ENCODE measurements at places on chromosomes 3 and 15.
A peak's percentile ranks its signal among the peaks of the same experiment; 100 is the strongest.

- no peak for DNase-seq
- no peaks in the 10 kb centered on the region for H3K4me1 ChIP-seq
- no peak overlapping the region for H3K4me3 ChIP-seq
- no peaks in the 10 kb centered on the region for H3K27me3 ChIP-seq
Measured at GRCh38 chr3:159726231-159726964, 262.2 kb upstream of the IL12A start.

- H3K4me1 ChIP-seq, result peaks cover 25% of the 10 kb centered on the region
- peaks cover 5% of the 10 kb centered on the region for H3K36me3 ChIP-seq
- H3K27ac ChIP-seq, result peak overlapping the region; percentile 81
- H3K4me3 ChIP-seq, result peak overlapping the region; percentile 84
- H3K27me3 ChIP-seq, result no peaks in the 10 kb centered on the region
- no peak for DNase-seq
Measured at GRCh38 chr15:67520321-67521028, 456 bp upstream of the C15orf61 start.

DNA sequence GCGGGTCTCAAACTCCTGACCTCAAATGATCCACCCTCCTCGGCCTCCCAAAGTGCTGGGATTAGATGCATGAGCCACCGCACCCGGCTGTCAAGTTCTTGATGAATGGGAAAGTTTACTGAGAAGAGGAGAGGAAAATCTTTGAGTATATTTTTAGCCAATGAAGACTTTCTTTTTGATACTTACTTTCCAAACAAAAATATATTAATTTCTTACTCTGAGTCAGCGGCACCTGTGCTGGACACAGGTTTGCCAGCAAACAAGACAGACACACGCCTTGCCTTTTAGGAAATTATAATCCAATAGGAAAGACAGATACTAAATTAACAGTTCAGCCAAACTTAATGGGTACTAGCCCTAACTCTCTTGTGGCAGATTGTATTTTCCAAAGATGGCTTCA is 166.6 kb downstream of the SHQ1 start:
- no peak for DNase-seq
- peaks cover 28% of the 10 kb centered on the region for H3K4me1 ChIP-seq
- H3K36me3 ChIP-seq, result no peaks in the 10 kb centered on the region
- peaks cover 4% of the 10 kb centered on the region for H3K27me3 ChIP-seq

DNA sequence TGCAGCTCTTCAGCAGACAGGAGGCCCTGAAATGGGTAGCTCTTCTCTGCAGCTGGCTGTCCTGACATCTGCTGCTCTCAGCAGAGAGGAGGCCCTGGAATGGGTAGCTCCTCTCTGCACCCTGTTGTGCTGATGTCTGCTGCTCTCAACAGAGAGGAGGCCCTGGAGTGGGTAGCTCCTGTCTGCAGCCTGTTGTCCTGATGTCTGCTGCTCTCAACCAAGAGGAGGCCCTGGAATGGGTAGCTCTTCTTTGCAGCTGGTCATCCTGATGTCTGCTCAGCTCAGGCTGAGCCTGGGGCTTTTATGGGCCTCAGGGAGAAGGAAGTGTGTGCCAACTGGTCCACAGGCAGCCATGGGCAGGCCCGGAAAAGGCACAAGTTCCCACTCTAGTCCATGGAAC is 66.6 kb downstream of the PIK3CB start:
- no peak overlapping the region for H3K4me3 ChIP-seq
- H3K36me3 ChIP-seq, result peaks cover 6% of the 10 kb centered on the region
- no peaks in the 10 kb centered on the region for H3K27me3 ChIP-seq
- H3K4me1 ChIP-seq, result peaks cover 7% of the 10 kb centered on the region

DNA sequence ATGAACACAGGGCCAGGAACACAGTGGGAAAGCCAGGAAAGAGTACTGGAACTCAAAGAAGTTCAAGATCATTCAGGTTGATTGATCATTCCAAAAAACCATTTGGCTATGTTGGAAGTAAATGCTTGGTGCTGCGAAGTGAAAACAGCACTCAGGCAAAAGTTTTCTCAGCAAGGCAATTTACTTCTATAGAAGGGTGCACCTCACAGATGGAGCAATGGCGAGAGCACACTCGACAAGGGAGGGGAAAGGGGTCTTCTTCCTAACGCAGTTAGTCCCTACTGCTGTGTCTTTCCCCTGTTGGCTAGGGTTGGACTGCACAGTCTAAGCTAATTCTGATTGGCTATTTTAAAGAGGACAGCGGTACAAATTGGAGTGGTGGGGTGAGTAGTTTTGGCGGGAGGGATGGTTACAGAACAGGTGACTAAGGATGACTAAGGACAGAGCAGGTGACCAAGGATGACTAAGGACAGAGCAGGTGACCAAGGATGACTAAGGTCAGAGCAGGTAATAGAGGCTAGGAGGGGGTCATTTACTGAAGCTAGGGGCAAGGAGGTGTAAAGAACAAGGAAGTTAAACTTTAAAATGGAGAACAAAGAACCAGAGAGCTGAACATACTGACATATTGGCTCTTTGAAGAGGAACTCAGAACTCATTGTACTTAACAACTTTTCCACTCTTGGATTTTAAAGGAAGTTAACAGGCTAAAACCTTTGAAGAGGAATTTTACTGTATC is 43.3 kb downstream of the HOMER2 start:
- peaks cover 28% of the 10 kb centered on the region for H3K27me3 ChIP-seq
- H3K4me1 ChIP-seq, result peaks cover 7% of the 10 kb centered on the region
- H3K4me3 ChIP-seq, result no peak overlapping the region
- H3K36me3 ChIP-seq, result no peaks in the 10 kb centered on the region
- DNase-seq, result no peak

- no peaks in the 10 kb centered on the region for H3K36me3 ChIP-seq
- no peak overlapping the region for H3K4me3 ChIP-seq
- DNase-seq, result no peak
Measured at GRCh38 chr15:66729331-66729951, 27.4 kb downstream of the SMAD6 start.

DNA sequence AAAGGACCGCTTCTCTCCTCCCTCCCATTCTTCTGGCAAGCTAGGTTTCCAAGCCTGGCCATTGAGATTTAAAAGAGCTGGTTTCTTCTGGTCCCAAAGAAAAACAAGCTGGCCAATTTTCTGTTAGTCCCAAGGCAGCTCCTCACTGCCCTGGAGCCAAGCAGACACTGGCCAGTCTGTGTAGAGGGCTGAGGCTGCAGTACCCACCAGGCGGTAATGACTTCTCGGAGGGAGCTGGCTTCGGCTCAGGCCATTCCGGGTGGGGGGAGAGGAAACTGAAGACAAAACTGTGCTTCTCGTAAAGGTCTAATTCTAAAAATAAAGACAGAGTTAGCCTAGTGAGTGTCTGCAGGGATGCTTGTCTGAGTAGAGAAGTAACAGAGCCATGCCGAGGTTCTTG is 78.5 kb upstream of the SMAD3 start:
- no peak overlapping the region for H3K27ac ChIP-seq
- DNase-seq, result no peak
- H3K4me1 ChIP-seq, result no peaks in the 10 kb centered on the region
- peaks cover 20% of the 10 kb centered on the region for H3K27me3 ChIP-seq

GRCh38 chr3:28915741-28916500 is 364.9 kb upstream of the RBMS3 start:
- no peak overlapping the region for H3K4me3 ChIP-seq
- H3K4me1 ChIP-seq, result peaks cover 31% of the 10 kb centered on the region
- DNase-seq, result no peak
- no peak overlapping the region for H3K27ac ChIP-seq

DNA sequence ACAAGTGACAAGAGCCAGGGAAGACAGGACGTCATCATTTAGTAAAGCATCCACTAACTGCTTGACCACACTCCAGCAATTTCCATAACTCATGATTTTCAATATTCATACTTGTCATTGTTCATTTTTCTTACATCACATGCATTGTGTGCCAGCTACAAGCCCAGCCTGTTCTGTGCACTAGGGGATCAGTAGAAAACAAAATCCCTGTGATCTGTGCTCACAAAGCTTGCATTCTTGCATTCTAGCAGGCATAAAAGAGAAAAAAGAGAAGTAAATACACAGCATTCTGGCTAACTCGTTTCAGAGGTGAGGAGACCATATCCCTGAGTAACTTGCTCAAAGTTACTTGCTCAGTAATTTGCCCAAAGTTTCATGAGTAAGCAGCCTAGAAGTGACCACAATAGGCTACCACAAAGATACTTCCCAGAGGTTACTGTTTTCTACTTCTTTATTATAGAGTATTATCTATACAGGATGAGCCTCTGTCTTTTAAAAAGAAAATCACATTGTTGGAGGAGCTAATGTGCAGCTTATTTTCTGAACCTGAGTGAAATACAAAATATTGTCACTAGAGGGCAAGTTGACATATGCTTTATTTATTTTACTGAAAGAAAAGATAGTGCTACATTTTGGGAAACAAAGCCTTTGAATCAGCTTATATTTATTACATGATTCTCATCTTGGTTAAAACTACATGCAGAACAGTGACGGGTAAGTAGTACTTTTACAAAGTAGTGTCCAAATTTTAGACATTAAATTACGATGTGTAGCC is 701.4 kb upstream of the LMCD1 start:
- DNase-seq, result no peak
- H3K27ac ChIP-seq, result no peak overlapping the region
- no peaks in the 10 kb centered on the region for H3K36me3 ChIP-seq
- H3K27me3 ChIP-seq, result no peaks in the 10 kb centered on the region
- H3K4me3 ChIP-seq, result no peak overlapping the region

DNA sequence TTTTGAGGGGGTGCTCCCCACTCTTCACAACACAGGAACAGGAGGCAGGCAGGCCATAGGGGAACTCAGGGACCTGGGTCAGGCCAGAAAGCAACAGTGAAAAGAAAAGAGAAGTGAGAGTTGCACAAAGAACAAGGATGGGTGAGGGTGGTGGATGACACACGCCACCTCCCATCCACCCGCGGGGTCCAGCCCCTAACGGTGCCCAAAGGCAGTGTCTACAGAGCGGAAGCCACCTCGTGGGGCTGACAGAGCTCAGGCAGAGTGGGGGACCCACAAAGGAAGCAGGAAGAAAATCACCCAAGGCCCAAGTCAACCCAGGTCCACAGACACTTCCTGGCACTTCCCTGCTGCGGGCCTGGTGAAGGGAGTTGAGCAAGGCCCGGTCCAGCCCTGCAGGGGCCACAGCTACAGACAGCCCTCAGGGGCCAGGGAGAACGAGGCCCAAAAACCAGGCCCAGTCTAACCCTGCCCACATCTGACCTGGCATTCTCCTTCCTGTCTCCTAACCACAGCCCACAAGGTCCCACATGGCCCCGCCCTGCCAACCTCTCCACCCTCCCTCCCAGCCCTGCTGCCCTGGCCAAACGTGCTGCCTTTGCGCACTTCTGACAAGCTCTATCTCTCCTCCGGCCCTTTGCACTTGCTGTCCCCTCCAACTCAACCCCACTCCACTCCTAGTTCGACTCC is 5.9 kb downstream of the NUP210 start:
- DNase-seq, result peak; percentile 57
- H3K4me1 ChIP-seq, result peaks cover 59% of the 10 kb centered on the region
- H3K4me3 ChIP-seq, result peak overlapping the region; percentile 71
- H3K36me3 ChIP-seq, result peaks cover 29% of the 10 kb centered on the region
- no peaks in the 10 kb centered on the region for H3K27me3 ChIP-seq

DNA sequence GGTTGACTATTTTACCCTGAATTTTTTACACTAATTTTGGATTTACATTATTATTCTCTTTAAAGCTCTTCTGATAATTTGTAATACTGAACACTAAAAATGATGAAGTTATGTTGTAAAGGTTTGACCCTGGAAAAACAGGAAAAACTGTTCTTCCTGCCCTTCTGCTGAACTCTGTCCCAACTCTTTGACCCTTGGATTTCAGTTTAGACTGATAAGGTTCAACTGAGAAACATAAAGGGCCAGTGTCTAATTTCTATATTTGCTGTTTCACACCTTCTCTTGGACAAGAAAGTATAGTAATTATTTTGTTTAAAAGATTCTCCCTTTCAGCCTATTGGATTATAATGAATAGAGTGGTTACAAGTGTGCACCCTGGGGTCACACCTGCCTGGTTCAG is 12.8 kb upstream of the TMOD3 start:
- H3K27ac ChIP-seq, result no peak overlapping the region
- H3K4me3 ChIP-seq, result no peak overlapping the region
- DNase-seq, result no peak
- peaks cover 2% of the 10 kb centered on the region for H3K36me3 ChIP-seq
- no peaks in the 10 kb centered on the region for H3K27me3 ChIP-seq
- H3K4me1 ChIP-seq, result no peaks in the 10 kb centered on the region

DNA sequence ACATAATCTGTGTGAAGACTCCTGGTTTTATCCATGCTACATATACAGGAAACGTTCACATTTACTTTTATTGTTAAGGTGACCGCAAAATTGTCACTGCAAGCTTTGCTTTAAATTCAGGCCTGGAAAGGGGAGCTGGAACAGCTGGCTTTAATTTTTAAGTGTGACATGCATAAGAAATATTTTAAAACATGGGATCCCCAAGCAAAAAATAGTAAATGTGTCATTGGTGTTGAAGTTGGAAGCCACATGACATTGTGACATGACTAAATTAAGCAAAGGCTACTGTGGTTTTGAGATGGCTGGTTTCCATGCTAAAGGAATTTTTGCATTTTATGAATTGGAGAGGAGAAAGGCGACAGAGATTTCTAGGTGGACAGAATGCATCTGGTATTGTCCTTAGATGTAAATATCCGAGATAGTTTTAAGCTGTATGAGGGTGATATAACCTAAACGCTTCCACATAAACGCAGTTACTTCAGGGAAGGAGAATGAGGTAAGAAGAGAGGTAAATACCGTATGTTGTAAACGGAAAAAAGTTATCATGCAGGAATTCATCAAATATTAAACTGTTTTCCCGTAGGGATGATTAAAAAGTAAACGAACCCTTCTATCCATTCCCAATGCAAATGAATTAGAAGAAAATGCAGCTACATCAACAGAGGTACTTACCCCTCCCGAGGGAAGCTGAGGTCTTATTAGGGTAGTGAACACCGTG is 927 bp upstream of the FYTTD1 start:
- H3K27me3 ChIP-seq, result peaks cover 13% of the 10 kb centered on the region
- H3K4me1 ChIP-seq, result peaks cover 39% of the 10 kb centered on the region
- no peak for DNase-seq
- peaks cover 1% of the 10 kb centered on the region for H3K36me3 ChIP-seq
- H3K4me3 ChIP-seq, result peak overlapping the region; percentile 97

DNA sequence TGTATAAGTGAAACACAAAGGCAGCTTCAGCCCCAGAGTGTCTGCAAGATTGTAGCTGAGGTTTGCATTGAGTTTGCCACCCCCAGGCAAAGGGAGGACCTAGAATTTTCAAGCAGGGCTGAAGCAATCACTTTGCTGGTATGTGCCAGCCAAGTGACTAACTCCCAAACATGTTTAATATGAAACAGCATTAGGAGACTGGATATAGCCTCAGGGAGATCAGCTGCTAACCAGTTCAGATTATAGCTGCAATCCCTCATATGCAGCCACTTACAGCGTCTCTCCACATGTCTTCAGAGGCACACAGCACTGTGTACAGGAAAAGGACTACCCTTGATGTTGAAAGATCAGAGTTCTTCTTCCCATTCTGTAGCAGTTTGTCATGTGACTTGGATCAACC is 38.4 kb upstream of the PPP2R3A start:
- no peaks in the 10 kb centered on the region for H3K4me1 ChIP-seq
- no peak overlapping the region for H3K27ac ChIP-seq
- no peaks in the 10 kb centered on the region for H3K36me3 ChIP-seq
- H3K4me3 ChIP-seq, result no peak overlapping the region

DNA sequence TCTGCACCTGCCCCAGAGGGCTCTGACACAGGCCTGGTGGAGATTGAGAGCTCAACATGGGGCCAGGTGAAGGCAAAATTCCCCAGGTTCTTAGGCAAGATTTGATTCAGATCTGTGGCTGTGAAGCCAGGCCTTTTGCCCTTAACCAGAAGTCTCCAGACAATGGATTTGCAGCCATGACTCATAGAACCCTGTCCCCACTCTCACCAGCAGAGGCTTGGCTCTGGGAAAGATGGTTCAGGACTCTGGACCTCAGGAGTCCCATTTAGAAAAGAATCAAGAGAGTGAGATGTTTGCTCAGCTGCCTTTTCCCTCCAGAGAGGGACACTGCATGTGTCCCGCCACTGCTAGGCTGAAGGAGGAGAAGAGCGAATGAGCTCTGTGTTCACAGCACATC is 361.4 kb upstream of the ICE2 start:
- H3K36me3 ChIP-seq, result no peaks in the 10 kb centered on the region
- peaks cover 66% of the 10 kb centered on the region for H3K4me1 ChIP-seq
- peaks cover 17% of the 10 kb centered on the region for H3K27me3 ChIP-seq
- peak overlapping the region; percentile 49 for H3K4me3 ChIP-seq
